ENCODE measurements at places on chromosomes 2 and 18.

DNA sequence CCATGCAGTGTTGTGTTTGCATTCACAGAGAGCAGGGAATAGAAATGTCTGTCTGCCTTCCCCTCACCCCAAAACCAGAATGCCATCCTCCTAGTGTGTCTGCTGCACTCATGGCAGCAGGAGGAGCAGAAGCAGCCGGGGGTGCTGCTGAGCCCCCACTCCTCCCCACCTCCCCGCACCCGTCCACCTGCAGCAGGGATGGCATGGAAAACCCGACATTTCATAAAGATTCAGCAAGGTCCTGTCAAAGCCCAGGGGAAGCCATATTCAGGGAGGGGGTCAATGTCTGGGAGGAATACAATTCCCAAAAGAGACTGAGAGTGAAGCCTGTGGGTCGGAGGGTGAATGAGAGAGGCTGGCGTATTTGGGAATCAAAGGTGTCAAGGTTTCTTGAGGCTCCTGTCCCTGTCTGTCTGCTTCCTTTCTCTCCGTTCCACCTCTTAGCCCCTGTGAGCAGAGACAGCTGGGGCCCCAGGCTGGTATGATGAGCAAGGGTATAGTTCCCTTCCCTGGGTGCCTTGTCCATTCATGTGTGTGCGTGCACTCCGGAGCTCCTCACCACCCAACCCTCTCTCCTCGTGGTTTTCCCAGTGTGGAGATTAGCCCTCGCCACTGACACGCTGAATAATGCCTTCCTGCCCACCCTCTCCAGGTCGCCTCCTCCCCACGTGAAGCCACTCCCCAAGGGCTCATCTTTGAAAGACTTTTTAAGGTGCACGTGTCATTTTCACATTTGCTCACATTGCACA is 133.5 kb upstream of the ZNF236 start:
- DNase-seq, result no peak

DNA sequence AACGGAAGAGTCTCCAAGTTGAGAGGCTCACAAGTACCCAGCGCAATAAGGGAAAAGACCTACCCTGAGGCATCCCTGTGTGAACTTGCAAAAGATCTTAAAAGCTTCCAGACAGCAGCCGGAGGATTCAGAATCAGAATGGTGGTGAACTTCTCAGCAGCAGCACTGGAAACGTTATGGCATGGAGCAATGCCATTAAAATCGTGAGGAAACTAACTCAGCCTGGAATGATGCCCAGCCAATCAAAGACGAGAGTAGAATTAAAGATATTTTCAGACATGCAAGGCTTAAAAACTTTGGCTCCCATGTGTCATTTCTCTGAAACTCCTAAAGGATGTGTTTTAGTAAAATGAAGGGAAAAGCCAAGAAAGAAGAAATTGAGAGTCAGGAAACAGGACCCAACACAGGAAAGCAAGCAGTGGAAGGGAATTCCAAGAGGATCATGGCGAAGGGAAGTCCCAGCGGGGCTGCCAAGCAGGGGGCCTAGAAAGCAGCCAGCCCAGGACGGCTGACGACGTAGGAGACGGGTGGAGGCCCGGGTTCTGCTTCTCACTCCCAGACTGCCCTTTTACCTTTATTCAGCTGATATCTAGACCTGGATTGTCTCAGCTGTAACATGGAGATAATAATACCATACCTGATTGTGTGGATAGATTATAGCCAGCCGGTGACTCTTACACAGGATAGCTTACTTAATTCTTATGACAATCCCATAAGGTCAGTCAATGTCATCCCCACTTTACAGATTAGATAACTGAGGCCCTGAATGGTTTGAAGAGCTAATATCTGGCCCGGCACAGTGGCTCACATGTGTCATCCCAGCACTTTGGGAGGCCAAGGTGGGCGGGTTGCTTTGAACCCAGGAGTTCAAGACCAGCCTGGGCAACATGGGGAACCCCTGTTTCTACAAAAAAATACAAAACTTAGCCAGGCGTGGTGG is 92.8 kb downstream of the ASAP2 start:
- no peak for DNase-seq

GRCh38 chr2:38353402-38353801 is 23.7 kb downstream of the ATL2 start:
- DNase-seq, result no peak

DNA sequence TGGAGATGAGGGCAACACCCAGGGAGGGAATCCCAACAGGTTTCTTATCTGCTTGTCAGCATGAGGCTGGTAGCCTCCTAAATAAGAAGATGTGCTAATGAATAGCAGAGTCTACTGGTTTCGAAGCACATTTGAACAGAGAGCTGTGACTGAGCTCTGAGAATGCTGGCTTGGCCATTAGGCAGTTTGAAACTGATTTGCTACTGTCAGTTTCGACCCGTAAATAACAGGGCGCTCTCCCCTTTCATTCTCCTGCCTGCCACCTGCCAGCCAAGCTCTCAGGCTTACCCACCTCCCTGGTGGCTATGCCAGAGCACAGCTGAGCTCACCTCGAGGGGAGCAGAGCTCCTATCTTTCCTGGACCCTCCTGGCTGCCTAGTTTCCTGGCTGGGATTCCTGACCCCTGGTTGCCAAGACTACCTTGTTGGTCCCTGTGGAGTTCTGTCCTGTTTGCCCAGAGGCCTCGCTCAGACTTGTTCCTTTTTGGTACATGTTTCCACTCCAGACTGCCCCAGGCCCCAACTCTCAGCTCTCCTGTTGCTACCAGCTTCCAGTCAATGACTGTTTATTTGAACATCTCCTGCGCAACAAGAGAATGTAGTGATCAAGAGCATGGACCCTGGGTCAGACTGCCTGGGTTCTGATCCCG is 102.3 kb upstream of the ALPP start:
- DNase-seq, result no peak

DNA sequence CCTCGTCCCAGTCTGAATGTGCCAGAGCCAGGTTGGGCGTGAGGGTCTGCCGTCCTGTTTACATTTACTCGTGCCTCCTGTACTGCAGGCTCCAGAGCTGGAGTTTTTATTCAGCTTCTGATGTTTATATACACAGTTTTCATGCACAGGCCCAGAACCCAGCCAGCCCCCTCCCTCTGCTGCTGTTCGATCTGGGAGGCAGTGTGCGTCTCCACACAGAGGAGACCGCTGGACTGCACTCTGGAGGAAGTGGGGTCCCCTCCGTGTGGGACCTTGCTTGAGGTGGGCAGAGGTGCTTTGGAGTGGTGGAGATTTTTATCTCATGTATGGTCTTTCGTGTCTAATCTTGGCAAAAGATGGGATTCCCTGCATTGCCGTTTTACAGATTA is 90.6 kb downstream of the GLI2 start:
- no peak for DNase-seq

GRCh38 chr2:52456561-52457377 is 1310.8 kb upstream of the CHAC2 start:
- no peak for DNase-seq

All from activated CD8-positive, alpha-beta memory T cell treated with anti-CD3 and anti-CD28 coated beads for 48 hours (primary cell).